Naive thymus-derived CD4-positive, alpha-beta T cell (primary cell): ENCODE measurements at places on chromosomes 5 and 9. TPM values are rescaled to one million over a fixed set of nuclear protein-coding genes. Genes with fewer than 3 reads are reported as not detected.

GRCh38 chr5:150057996-150058395 is 28.4 kb downstream of the CSF1R start:
- H3K27ac ChIP-seq, result no peak overlapping the region
- H3K27me3 ChIP-seq, result no peaks in the 10 kb centered on the region
- no peak for DNase-seq
- H3K36me3 ChIP-seq, result no peaks in the 10 kb centered on the region

GRCh38 chr9:33315371-33315770 is 25.1 kb downstream of the NFX1 start:
- no peaks in the 10 kb centered on the region for H3K27me3 ChIP-seq
- peaks cover 39% of the 10 kb centered on the region for H3K36me3 ChIP-seq
- H3K4me1 ChIP-seq, result no peaks in the 10 kb centered on the region
- DNase-seq, result no peak
- no peak overlapping the region for H3K4me3 ChIP-seq

DNA sequence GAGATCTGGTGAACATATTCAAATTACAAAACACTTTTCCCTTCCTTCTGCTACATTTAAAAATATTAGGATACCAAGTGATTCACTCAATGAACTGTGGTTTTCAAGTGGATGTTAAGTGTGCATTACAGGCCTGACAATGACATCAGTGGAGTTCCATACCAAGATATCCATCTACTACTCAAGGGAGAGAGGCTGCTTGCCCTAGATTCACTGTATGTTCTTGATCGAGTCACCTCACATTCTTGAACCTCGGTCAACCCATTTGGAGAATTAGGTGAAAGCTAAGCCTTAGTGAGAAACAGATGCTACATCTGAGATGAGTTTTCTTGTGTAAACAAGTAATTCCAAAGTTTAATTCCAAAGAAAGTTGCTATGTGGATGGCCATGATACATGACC is 142.2 kb downstream of the FGF10 start:
- no peaks in the 10 kb centered on the region for H3K27me3 ChIP-seq
- no peaks in the 10 kb centered on the region for H3K36me3 ChIP-seq
- no peak for DNase-seq
- H3K4me3 ChIP-seq, result no peak overlapping the region
- no peaks in the 10 kb centered on the region for H3K4me1 ChIP-seq

DNA sequence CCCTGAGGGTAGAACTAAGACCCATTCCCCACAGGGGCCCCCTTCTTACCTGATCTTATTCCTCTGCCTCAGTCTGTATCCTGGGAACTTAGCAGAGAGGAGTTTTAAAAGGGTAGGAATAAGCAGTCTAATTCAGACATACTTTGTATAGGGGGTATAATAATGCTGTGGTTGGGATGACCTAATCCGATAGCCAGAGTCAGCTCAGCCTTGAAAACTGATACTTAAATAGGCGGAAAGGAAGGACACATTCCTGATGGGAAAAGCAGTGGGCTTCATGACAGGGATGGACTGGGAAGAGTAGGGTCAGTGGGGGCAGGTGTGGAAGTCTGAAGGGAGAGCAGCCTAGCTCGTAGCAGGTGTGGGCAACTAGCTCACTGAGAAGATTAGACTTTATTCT is 52.2 kb upstream of the TESK1 start:
- H3K36me3 ChIP-seq, result no peaks in the 10 kb centered on the region
- no peak overlapping the region for H3K27ac ChIP-seq

DNA sequence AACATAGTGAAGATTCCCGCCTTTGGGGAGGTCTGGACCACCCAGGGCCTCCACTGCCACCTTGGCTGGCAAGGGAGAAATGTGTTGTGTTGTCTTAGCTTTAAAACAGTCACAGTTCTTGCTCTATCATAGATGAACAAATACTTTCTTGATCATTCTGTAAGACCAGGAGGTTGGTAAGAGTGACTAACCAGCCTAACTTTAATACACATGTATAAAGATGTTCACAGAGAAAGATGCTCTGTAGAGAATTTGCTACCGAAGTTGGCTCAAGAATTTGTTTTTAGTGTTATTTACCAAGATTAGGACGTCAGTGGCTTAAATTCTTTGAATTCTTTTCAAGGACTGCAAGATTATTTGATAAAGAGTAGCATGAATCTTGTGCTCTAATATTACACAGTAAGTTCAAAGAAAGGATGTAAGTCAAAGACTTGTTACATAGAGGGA is 28.4 kb downstream of the GLRX start:
- no peaks in the 10 kb centered on the region for H3K36me3 ChIP-seq
- H3K27me3 ChIP-seq, result no peaks in the 10 kb centered on the region
- H3K4me1 ChIP-seq, result no peaks in the 10 kb centered on the region
- H3K27ac ChIP-seq, result no peak overlapping the region
- no peak overlapping the region for H3K4me3 ChIP-seq
- DNase-seq, result no peak

GRCh38 chr5:102867992-102868662 is 113.0 kb downstream of the PAM start:
- H3K4me3 ChIP-seq, result no peak overlapping the region
- DNase-seq, result no peak
- H3K4me1 ChIP-seq, result peaks cover 6% of the 10 kb centered on the region
- no peaks in the 10 kb centered on the region for H3K36me3 ChIP-seq
- H3K27ac ChIP-seq, result no peak overlapping the region

DNA sequence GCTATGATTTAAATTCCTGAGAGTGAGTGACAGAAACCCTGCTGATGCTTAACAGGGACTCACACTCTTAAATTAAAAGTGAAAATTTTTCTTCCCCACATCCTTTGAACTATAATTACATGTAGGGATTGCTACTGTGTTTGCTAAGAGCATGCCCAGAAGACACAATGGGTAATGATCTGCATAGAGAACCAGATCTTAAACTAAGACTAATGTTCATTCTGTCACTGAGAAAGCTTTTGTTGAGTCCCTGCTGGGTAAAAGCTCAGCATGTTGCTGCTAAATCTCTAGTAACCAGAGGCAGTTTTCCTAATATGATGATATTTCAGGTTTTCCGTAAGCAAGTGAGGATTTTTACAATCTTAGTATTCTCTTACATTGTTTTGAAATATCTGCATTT is 424.8 kb upstream of the SMC2 start:
- no peak for DNase-seq
- no peak overlapping the region for H3K4me3 ChIP-seq
- no peaks in the 10 kb centered on the region for H3K27me3 ChIP-seq
- no peaks in the 10 kb centered on the region for H3K36me3 ChIP-seq
- H3K27ac ChIP-seq, result no peak overlapping the region

- H3K27me3 ChIP-seq, result no peaks in the 10 kb centered on the region
- H3K4me3 ChIP-seq, result no peak overlapping the region
- no peaks in the 10 kb centered on the region for H3K4me1 ChIP-seq
- H3K36me3 ChIP-seq, result no peaks in the 10 kb centered on the region
- DNase-seq, result no peak
- H3K27ac ChIP-seq, result no peak overlapping the region
These were observed 37.1 kb downstream of the FAM163B start for GRCh38 chr9:133571896-133572595.

- DNase-seq, result no peak
- no peak overlapping the region for H3K27ac ChIP-seq
- H3K36me3 ChIP-seq, result no peaks in the 10 kb centered on the region
- H3K4me1 ChIP-seq, result no peaks in the 10 kb centered on the region
- no peak overlapping the region for H3K4me3 ChIP-seq
These were observed 81.8 kb downstream of the PRDM6 start for GRCh38 chr5:123170816-123171215.

GRCh38 chr9:126609191-126609590 is 4.5 kb upstream of the LMX1B start:
- no peak overlapping the region for H3K4me3 ChIP-seq
- peaks cover 12% of the 10 kb centered on the region for H3K27me3 ChIP-seq
- H3K27ac ChIP-seq, result no peak overlapping the region
- no peaks in the 10 kb centered on the region for H3K36me3 ChIP-seq

- no peak overlapping the region for H3K27ac ChIP-seq
- no peak for DNase-seq
- H3K36me3 ChIP-seq, result peaks cover 83% of the 10 kb centered on the region
- no peaks in the 10 kb centered on the region for H3K27me3 ChIP-seq
- H3K4me1 ChIP-seq, result no peaks in the 10 kb centered on the region
These were observed 18.0 kb upstream of the MRNIP start for GRCh38 chr5:179876610-179876952.

DNA sequence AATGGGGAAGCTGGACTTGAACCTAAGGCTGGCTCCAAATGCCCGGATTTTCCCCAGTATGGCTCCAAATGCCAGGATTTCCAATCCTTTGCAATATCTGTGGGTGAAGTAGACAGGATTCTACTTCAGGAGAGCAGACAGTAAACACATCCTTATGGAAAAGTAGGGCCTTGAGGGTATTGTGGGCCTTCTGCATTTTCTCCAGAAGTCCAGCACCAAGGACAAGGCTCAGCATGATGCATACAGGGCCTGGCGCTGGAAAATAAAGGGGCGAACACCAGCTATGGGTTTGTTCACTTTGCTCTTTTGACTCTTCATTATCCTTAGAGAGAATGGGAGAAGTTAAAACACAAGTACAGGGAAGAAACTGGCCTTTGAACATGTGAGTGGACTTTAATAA is 347.5 kb downstream of the SEMA5A start:
- no peaks in the 10 kb centered on the region for H3K4me1 ChIP-seq
- no peak overlapping the region for H3K27ac ChIP-seq
- H3K27me3 ChIP-seq, result no peaks in the 10 kb centered on the region
- no peak for DNase-seq
- H3K36me3 ChIP-seq, result no peaks in the 10 kb centered on the region
- H3K4me3 ChIP-seq, result no peak overlapping the region

- H3K4me3 ChIP-seq, result no peak overlapping the region
- no peak for DNase-seq
- no peaks in the 10 kb centered on the region for H3K36me3 ChIP-seq
- no peaks in the 10 kb centered on the region for H3K4me1 ChIP-seq
- H3K27ac ChIP-seq, result no peak overlapping the region
These were observed 2229.4 kb upstream of the WWC1 start for GRCh38 chr5:166062094-166062493.

- peaks cover 20% of the 10 kb centered on the region for H3K4me1 ChIP-seq
- DNase-seq, result no peak
- H3K4me3 ChIP-seq, result no peak overlapping the region
- H3K27me3 ChIP-seq, result peaks cover 12% of the 10 kb centered on the region
- no peaks in the 10 kb centered on the region for H3K36me3 ChIP-seq
These were observed 5.9 kb downstream of the NFIL3 start for GRCh38 chr9:91417602-91418214.

DNA sequence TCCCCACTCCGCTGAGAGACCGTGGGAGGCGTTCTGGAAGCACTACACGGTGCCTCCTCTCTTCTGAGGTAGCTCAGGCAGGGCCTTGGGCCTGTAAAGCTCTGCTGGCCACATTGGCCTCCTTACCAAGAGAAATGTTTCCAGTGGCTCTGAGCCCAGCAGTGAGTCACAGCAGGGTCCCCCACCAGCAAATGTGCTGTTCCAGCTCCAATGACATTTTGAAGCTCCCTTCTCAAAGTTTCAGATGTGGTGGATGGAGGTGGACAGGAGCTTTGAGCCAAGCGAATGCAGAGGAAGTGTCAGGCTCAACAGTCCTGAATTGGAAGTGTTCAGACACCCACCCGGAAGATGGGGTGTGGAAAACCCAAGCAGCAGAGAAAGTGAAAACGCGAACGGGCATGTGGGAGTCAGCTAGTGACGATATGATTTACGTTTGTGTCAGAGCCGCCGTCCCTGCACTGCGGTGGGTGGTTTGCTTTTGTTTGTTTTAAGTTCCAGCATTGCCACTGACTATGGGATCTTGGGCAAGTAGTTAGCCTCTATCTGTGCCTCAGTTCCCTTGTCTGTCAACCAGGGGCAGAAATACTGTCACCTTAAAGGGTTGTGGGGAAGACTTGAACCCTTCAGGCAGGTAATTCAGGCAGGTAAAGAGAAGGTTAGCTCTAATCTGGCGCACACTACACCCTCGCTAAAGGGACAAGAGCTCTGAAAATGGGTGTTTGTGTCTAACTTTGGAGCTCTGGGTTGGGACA is 38.2 kb downstream of the C5orf15 start:
- H3K27ac ChIP-seq, result peak overlapping the region; percentile 69
- H3K4me1 ChIP-seq, result peaks cover 4% of the 10 kb centered on the region
- peak; percentile 50 for DNase-seq

- H3K4me3 ChIP-seq, result no peak overlapping the region
- H3K27ac ChIP-seq, result no peak overlapping the region
- H3K4me1 ChIP-seq, result no peaks in the 10 kb centered on the region
- DNase-seq, result no peak
- no peaks in the 10 kb centered on the region for H3K27me3 ChIP-seq
- no peaks in the 10 kb centered on the region for H3K36me3 ChIP-seq
These were observed 92.8 kb upstream of the CCDC112 start for GRCh38 chr5:115389034-115389798.

- H3K27me3 ChIP-seq, result peaks cover 6% of the 10 kb centered on the region
- no peak overlapping the region for H3K4me3 ChIP-seq
- H3K27ac ChIP-seq, result no peak overlapping the region
- H3K4me1 ChIP-seq, result peaks cover 3% of the 10 kb centered on the region
These were observed 71.6 kb upstream of the UNC5A start for GRCh38 chr5:176738637-176739250.

DNA sequence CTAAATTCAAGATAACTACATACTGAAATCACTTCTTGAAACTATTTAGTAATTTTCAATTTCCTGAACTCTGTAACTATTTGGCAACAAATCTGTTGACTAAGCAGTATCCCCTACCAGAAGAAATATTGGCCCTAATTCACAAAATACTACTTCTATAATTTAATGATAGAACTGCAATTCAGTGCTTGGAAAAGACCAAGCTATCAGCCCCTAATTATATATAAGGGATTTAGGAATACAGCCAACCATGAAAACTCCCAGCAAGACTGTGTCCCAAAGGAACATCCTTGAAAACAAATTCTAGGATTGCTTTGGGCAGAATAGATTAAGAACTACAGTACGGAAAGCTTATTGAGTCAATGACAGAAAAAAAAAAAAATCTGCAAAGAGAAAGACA is 169.2 kb downstream of the RAB3C start:
- DNase-seq, result no peak
- no peaks in the 10 kb centered on the region for H3K4me1 ChIP-seq
- no peak overlapping the region for H3K27ac ChIP-seq

The UGT3A2 gene
- total RNA-seq, result not detected

The IRGM gene
- 2.9 TPM for total RNA-seq

The GABRA1 gene
- total RNA-seq, result not detected

The CENPP gene
- 4.1 TPM for total RNA-seq

The SPAG8 gene
- total RNA-seq, result 2.3 TPM

The PALM2AKAP2 gene
- not detected for total RNA-seq

The PSAT1 gene
- total RNA-seq, result 10.3 TPM

The PCDHB14 gene
- total RNA-seq, result not detected

The PRR16 gene
- total RNA-seq, result not detected

The EQTN gene
- total RNA-seq, result not detected in 2 replicates

The JAKMIP2 gene
- 0.24 TPM for total RNA-seq

The PCDHGA2 gene
- total RNA-seq, result 0.11 TPM

The ARHGEF37 gene
- 0.88 TPM for total RNA-seq

The KIF2A gene
- 145 TPM for total RNA-seq

The IFNA2 gene
- total RNA-seq, result not detected
